ENCODE measurements at places on chromosomes 5 and 9. TPM values are rescaled to one million over a fixed set of nuclear protein-coding genes. Genes with fewer than 3 reads are reported as not detected.

The FSD1L gene
- 0.38 TPM for polyA plus RNA-seq

The SPAAR gene
- polyA plus RNA-seq: 1.1 TPM

The FAM169A gene
- 0.58 TPM for polyA plus RNA-seq

The GPR150 gene
- polyA plus RNA-seq: 0.07 TPM

The MRPL36 gene
- 106 TPM for polyA plus RNA-seq

The FPGS gene
- 37.3 TPM for polyA plus RNA-seq

The CD74 gene
- polyA plus RNA-seq: 299 TPM

The ANKRD18B gene
- not detected for polyA plus RNA-seq

The SLC23A1 gene
- polyA plus RNA-seq: 17.3 TPM

The PCDHGB7 gene
- 0.78 TPM for polyA plus RNA-seq

The GRM6 gene
- not detected for polyA plus RNA-seq

The CDHR2 gene
- 23.8 TPM for polyA plus RNA-seq

The OR1N2 gene
- not detected for polyA plus RNA-seq

The SELENOP gene
- 1,788 TPM for polyA plus RNA-seq

The CCDC192 gene
- polyA plus RNA-seq: not detected

The BHMT gene
- 88.3 TPM for polyA plus RNA-seq

The PCDHA10 gene
- 0.01 TPM for polyA plus RNA-seq

The SPINK5 gene
- polyA plus RNA-seq: not detected

The ORM2 gene
- 5,754 TPM for polyA plus RNA-seq

The SPINK4 gene
- not detected for polyA plus RNA-seq

The NPR3 gene
- 1.1 TPM for polyA plus RNA-seq

The PRRX2 gene
- polyA plus RNA-seq: 0.03 TPM

The MACIR gene
- polyA plus RNA-seq: 0.69 TPM

The SLC6A7 gene
- not detected for polyA plus RNA-seq

The IL11RA gene
- polyA plus RNA-seq: 10.0 TPM

The NR2F1 gene
- 3.9 TPM for polyA plus RNA-seq

The NANS gene
- 33.4 TPM for polyA plus RNA-seq

The AK3 gene
- polyA plus RNA-seq: 181 TPM

The ADAMTS16 gene
- not detected for polyA plus RNA-seq

The SARDH gene
- polyA plus RNA-seq: 57.1 TPM

The C9 gene
- 839 TPM for polyA plus RNA-seq

The RIOK2 gene
- polyA plus RNA-seq: 4.1 TPM

The SLC36A2 gene
- not detected for polyA plus RNA-seq

The ZFP37 gene
- 0.32 TPM for polyA plus RNA-seq

The SLC36A1 gene
- polyA plus RNA-seq: 2.9 TPM

The PTGES gene
- 0.17 TPM for polyA plus RNA-seq

The CAAP1 gene
- polyA plus RNA-seq: 9.1 TPM

The CDO1 gene
- polyA plus RNA-seq: 270 TPM

The FBXO4 gene
- polyA plus RNA-seq: 6.7 TPM

The SLC6A3 gene
- not detected for polyA plus RNA-seq

The STPG3 gene
- not detected for polyA plus RNA-seq

The FOXD4L3 gene
- polyA plus RNA-seq: not detected

The CACNA1B gene
- polyA plus RNA-seq: not detected

The ICE1 gene
- polyA plus RNA-seq: 6.4 TPM

The IL4 gene
- not detected for polyA plus RNA-seq

The ANGPTL2 gene
- 1.1 TPM for polyA plus RNA-seq

The ANKRD34B gene
- polyA plus RNA-seq: 0.04 TPM

The SAXO1 gene
- polyA plus RNA-seq: 0.01 TPM

The NTNG2 gene
- 0.12 TPM for polyA plus RNA-seq

The CCL27 gene
- polyA plus RNA-seq: not detected

The DMRTA1 gene
- 4.2 TPM for polyA plus RNA-seq

The GRXCR2 gene
- not detected for polyA plus RNA-seq

Data from liver (tissue), 10 donors.